BJ (cell line): ENCODE measurements at places on chromosomes 7 and 10. TPM values are rescaled to one million over a fixed set of nuclear protein-coding genes. Genes with fewer than 3 reads are reported as not detected.
A peak's percentile ranks its signal among the peaks of the same experiment; 100 is the strongest.

The DDX21 gene
- polyA plus RNA-seq = 21.9 and 46.2 TPM in 2 replicates

The CXCL12 gene
- polyA plus RNA-seq = 201 and 217 TPM in 2 replicates

The CYP3A7 gene
- polyA plus RNA-seq = not detected in 2 replicates

The STEAP2 gene
- polyA plus RNA-seq = 2.1 and 5.1 TPM in 2 replicates

The NKX2-3 gene
- not detected in 2 replicates for polyA plus RNA-seq

The TCAF2 gene
- 1.7 and 1.9 TPM in 2 replicates for polyA plus RNA-seq

The CALML3 gene
- not detected in 2 replicates for polyA plus RNA-seq

The DDC gene
- polyA plus RNA-seq = not detected in 2 replicates

The GPR26 gene
- 0.01 TPM in 1 of 2 replicates, not detected in the other for polyA plus RNA-seq

The SPACDR gene
- polyA plus RNA-seq = 0.21 and 0.32 TPM in 2 replicates

The PMS2 gene
- 6.4 and 9.7 TPM in 2 replicates for polyA plus RNA-seq

The TWNK gene
- polyA plus RNA-seq = 4.7 and 5.5 TPM in 2 replicates

The LBX1 gene
- polyA plus RNA-seq = not detected in 2 replicates

The NPSR1 gene
- polyA plus RNA-seq = not detected in 2 replicates

The CPA2 gene
- not detected in 2 replicates for polyA plus RNA-seq

The FEZF1 gene
- not detected in 2 replicates for polyA plus RNA-seq

The LRRD1 gene
- 0.06 TPM in 1 of 2 replicates, not detected in the other for polyA plus RNA-seq

The FBXL13 gene
- 0.20 and 0.43 TPM in 2 replicates for polyA plus RNA-seq

The MYOZ1 gene
- 8.3 and 9.6 TPM in 2 replicates for polyA plus RNA-seq

- DNase-seq = no peak
Measured at GRCh38 chr7:92626281-92626809, 36.2 kb upstream of the FAM133B start.

GRCh38 chr10:83647526-83647925 lies 491.8 kb upstream of the GHITM start:
- DNase-seq = no peak

DNA sequence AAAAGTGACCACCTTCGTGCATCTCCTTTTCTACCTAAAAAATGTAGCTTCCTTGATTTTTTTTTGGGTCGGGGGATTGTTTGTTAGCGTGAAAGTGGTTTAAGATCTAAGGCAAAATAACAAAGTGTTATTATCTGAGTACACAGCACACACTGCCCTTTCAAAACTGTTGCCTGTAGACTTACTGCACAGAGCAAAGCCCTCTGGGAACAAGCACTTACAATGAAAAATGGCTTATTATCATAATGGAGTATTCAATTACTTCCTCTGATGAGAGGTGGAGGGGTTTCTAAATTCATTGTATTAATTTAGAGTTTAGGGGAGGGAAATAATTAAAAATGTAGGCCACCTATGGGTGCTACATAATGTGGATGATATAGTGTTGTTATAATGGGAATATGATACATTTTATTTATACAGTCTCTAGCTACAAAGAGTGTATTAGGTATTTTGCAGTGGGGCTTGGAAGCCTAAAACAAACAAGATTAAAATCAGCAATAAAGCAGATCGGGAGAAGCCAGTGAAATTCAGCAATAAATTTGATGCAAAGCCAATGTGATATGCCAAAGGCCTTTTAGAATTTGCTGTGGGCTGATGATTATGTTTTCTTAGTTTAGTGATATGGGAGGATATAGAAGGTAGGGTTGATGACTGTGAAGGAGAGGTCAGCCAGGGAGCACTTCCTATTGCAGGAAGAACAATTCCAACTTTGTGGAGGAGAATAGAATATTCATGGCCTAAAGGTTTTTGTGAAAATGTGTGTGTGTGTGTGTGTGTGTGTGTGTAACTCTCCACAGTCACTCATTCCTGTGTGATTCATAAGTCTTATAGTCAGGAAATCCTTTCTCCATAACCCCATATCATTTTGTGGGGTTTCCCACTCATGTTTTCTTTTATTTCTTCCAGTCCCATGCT lies 17.7 kb upstream of the EXOC4 start:
- no peak for DNase-seq

GRCh38 chr7:132117181-132117580 lies 459.1 kb downstream of the PLXNA4 start:
- DNase-seq = peak; percentile 2

GRCh38 chr7:127758105-127758504 lies 106.1 kb downstream of the SND1 start:
- no peak for DNase-seq

- DNase-seq = no peak
Measured at GRCh38 chr10:124145109-124145870, 51.9 kb upstream of the CHST15 start.

DNA sequence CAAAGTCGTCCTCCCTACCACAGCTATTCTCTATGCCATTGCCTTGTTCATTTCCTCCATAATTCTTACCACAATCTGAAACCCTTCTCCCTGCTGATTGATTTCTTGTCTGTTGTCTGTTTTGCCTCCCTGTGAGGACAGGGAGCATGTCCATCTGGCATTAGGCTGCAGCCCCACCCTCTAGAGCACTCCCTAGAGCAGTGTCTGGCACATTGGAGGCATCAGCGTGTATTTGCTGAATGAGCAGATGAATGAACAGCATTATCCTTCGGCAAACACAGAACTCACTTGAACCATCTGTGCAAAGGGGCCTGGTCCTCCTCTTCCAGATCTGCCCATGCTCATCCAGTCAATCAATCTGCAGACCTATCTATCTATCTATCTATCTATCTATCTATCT lies 5.1 kb upstream of the DMBT1 start:
- no peak for DNase-seq

GRCh38 chr10:73902351-73902750 lies 8.6 kb upstream of the PLAU start:
- no peak for DNase-seq

- DNase-seq = no peak
Measured at GRCh38 chr10:101725296-101726114, 30.5 kb upstream of the FBXW4 start.

- no peak for DNase-seq
Measured at GRCh38 chr7:113730309-113730955, 188.4 kb downstream of the PPP1R3A start.

GRCh38 chr7:65287023-65287422 lies 86.6 kb upstream of the ZNF92 start:
- no peak for DNase-seq

GRCh38 chr7:100670074-100670473 lies 3.5 kb upstream of the GNB2 start:
- no peak for DNase-seq

GRCh38 chr10:80064120-80064886 lies 14.2 kb upstream of the TMEM254 start:
- DNase-seq = no peak

- DNase-seq = no peak
Measured at GRCh38 chr7:477626-478220, 41.9 kb downstream of the PDGFA start.

GRCh38 chr10:94083662-94084265 lies 90.0 kb downstream of the PLCE1 start:
- no peak for DNase-seq

DNA sequence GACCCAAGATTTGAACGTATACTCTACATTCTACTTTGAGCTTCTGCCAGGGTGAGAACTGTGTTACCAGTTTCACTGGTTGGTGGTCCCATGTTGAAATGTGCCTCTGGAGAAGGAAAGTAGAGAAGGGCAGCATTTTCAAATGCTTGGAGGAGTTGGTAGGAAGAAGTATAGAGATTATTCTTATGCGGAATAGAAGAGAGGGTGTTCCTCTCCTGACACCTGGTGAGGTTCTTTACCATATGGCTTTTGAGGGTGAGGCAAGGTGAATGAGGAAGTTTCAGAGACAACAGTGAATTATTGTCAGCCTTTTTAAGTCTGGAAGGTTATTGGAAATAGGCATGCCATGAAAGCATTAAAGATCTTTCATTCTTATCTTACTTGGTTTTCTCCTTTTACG lies 34.3 kb downstream of the R3HCC1L start:
- no peak for DNase-seq

GRCh38 chr10:22159180-22159579 lies 58.6 kb downstream of the EBLN1 start:
- no peak for DNase-seq

DNA sequence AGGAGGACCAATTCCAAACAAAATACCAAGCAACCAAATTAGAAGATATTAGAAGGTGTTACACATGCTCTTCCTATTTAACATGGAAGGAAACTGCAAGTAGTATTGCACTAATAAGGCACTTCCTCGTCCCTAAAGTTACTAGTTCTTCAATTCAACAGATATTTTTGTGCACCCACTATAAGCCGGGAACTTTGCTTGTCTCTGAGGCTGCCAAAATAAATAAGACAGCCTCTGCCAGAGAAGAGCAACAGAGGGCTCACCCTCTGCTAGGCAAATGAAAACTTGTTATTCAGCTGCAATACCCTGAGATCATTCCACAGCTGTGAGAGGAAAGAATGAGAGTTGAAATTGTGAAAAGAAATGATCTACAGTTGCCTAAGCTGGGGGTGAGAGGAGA lies 37.4 kb upstream of the GSAP start:
- DNase-seq = no peak
